ENCODE measurements at places on chromosomes 12 and 14. TPM values are rescaled to one million over a fixed set of nuclear protein-coding genes. Genes with fewer than 3 reads are reported as not detected.

Gene TAS2R7
- not detected for total RNA-seq

Gene VRK1
- total RNA-seq = 117 TPM

Gene ST8SIA1
- total RNA-seq = 2.6 TPM

Gene PITPNM2
- 11.8 TPM for total RNA-seq

Gene RITA1
- total RNA-seq = 3.3 TPM

Gene C12orf42
- 11.1 TPM for total RNA-seq

Gene BCL11B
- total RNA-seq = 101 TPM

Gene GRIN2B
- total RNA-seq = under 0.01 TPM

Gene VRTN
- total RNA-seq = not detected

Gene SOAT2
- 0.21 TPM for total RNA-seq

Gene FAM181A
- total RNA-seq = not detected

Gene NPFF
- total RNA-seq = not detected

Gene CCDC196
- not detected for total RNA-seq

Gene HOXC5
- not detected for total RNA-seq

Gene CD27
- total RNA-seq = 24.3 TPM
